ENCODE measurements at places on chromosomes 5 and 9. TPM values are rescaled to one million over a fixed set of nuclear protein-coding genes. Genes with fewer than 3 reads are reported as not detected.

The SLC22A5 gene
- 21.3 TPM for total RNA-seq

The STC2 gene
- total RNA-seq, result 9.9 TPM

The CDH9 gene
- total RNA-seq, result not detected

The CENPH gene
- total RNA-seq, result 2.6 TPM

The CNTFR gene
- total RNA-seq, result 16.8 TPM

The CDC20B gene
- not detected for total RNA-seq

The RNF180 gene
- 13.2 TPM for total RNA-seq

The ZNF354B gene
- total RNA-seq, result 33.9 TPM

The KIAA1191 gene
- total RNA-seq, result 110 TPM

The PTGS1 gene
- total RNA-seq, result 3.0 TPM

The CLPTM1L gene
- total RNA-seq, result 109 TPM

The URM1 gene
- 23.4 TPM for total RNA-seq

Measured in body of pancreas (tissue), 4 donors.